Eye (tissue), 1 donor: ENCODE measurements at places on chromosomes 6 and 20.
A peak's percentile ranks its signal among the peaks of the same experiment; 100 is the strongest.

- DNase-seq = no peak
These were observed 7.1 kb downstream of the CDKAL1 start for GRCh38 chr6:20541382-20541781.

DNA sequence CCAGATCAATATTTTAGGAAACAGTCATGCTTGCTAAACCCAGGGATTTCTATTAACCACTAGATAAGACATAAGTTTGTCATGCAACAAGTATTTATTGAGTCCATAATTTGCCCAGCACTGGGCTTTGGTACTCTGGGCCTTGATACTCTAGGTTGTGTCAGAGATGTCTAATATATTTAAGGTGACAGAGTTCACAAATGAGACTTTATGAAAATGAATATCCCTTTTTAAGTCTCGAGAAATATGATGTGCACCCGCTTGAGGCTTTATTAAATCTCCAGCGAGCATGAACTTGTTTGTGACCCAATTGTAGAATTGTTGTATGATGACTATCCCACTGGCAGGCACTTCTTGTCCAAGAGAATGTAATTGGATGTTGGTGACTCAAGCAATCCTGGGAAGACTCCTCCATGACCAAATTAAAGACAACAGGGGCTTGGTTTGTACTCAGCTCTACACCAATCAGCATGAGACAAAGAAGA is 109.2 kb downstream of the ESR1 start:
- DNase-seq = no peak

- DNase-seq = no peak
These were observed 659.9 kb downstream of the EPM2A start for GRCh38 chr6:145075425-145075824.

- peak; percentile 58 for DNase-seq
These were observed 106.5 kb downstream of the SMLR1 start for GRCh38 chr6:130933712-130934200.
